Right renal cortex interstitium (tissue), 3 donors: ENCODE measurements at places on chromosomes 7 and 10. TPM values are rescaled to one million over a fixed set of nuclear protein-coding genes. Genes with fewer than 3 reads are reported as not detected.

- DNase-seq = no peak
Observed at GRCh38 chr10:19788075-19788686, 28.1 kb upstream of the PLXDC2 start.

Gene ITPRID1
- polyA plus RNA-seq = not detected

Gene NDUFA5
- 240 TPM for polyA plus RNA-seq

DNA sequence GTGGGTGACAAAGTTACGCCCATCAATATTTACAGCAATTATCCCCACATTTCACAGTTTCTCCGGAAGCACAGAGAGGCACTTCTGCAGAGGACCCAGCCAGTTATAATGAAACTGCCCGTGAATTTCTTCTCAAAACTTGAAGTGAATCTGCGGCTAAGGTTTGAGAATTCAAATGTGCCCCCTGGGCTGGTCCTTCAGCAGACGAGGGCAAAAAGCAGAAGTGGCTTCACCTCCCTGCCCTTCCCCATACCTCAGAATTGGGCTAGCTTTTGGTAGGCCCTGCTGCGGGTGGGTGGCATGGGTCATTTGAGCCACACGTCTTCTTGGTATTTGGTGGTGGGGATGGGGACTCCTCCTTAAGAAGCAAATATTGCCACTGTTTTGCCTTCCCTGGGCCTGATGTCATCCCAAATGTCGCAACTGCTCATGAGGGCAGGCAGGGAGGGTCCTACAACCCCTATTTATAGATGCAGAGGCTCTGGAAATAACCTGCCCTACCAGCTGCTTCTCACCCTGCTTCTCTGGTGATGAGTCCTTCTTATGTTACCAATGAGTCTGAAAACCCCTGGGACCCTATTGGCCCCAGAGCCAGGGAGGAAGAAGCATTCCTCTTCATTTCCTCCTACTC is 16.6 kb upstream of the WDFY4 start:
- no peak for DNase-seq

Gene EFCAB10
- 1.4 TPM for polyA plus RNA-seq

DNA sequence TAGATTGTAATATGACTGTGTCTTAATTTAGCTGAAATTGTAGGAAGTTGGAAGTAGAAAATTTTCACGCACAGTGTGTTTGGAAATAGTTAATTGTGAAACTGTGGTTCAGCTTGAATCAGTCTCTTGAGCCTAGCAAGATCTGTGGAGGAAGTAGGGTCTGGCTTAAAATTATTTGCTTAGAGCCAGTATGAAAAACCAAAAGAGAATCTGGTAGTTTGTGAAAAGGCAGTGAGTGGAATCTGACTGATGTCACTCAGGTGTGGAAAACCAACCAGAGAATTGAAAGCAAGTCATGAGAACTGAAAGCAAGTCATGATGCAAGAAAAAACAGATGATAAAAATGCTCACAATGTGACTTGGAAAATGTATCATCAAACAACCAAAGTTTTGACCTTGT is 11.5 kb downstream of the LIPJ start:
- no peak for DNase-seq

- no peak for DNase-seq
Observed at GRCh38 chr10:132098539-132099388, 33.0 kb downstream of the JAKMIP3 start.

Gene CLDN4
- 91.4 TPM for polyA plus RNA-seq

DNA sequence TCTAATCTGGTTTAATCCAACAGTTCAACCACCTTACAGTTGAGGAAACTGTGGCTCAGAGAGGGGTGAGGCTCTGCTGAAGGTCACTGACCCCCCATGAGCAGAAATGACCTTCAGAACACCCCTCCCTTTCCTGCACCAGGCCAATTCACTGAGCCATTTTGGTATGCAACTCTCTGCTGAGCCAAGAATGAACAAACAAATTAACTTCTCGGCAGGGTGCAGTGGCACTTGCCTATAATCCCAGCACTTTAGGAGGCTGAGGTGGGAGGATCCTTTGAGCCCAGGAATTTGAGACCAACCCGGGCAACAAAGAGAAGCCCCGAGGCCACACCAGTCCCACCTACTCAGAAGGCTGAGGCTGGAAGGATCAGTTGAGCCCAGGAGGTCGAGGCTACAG is 29.8 kb downstream of the PDGFA start:
- DNase-seq = no peak

DNA sequence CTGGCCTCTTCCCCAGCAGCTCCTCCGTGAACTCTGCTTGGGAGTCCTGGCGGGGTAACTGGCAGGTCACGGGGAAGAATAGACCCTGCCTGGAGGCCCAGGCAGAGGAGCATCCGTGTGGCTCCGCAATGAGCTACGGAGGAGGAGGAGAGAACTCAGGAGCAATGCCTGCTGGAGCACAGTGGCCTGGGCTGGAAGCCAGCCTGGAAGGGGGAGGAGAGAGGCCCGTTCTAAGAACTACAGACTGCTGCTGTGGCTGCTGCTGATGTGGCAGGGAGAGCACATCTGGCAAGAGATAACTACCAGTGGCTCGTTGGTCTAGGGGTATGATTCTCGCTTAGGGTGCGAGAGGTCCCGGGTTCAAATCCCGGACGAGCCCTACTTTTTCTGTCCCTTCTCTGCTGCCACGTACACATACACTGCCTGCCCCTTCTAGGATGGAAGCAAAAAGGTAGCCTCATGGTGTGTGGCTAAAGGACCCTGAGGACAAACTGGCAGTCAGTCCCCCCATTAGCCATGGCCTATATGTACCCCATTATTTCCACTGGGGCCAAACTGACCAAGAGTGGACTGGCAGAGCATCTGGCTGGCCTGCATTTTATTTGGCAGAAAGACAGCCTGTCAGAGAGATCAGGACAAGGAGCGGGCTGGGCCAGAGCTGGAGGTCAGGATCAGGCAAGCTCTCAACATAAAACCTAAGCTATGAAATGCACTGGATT is 7.7 kb upstream of the OPN1SW start:
- DNase-seq = no peak

- DNase-seq = no peak
Observed at GRCh38 chr10:787933-788651, 98.6 kb upstream of the DIP2C start.

- DNase-seq = no peak
Observed at GRCh38 chr10:24238519-24239247, 29.7 kb downstream of the KIAA1217 start.

- no peak for DNase-seq
Observed at GRCh38 chr7:17234030-17234397, 64.4 kb upstream of the AHR start.

DNA sequence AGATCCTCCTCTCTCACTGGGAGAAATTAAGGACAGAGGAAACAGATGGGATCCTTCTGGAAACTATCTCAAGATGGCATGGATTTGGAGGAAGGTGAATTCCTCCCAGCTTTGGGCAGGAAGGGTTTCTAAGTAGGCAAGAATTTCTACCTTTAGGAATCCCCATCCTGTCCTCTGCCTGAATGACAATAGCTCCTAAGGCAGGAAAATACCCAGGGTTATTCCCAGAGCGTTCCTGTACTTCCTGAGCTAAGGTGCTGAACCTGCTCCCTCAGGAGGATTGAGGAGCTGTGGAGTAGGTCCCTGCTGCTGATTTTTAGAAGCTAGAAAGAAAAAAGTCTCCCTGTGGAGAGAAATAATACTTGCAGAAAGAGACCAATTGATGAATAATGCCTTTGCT is 568 bp downstream of the MGAM2 start:
- no peak for DNase-seq

Gene MYOZ1
- polyA plus RNA-seq = 6.3 TPM

GRCh38 chr7:130452951-130453350 is 12.1 kb upstream of the CEP41 start:
- DNase-seq = no peak

Gene MEIG1
- polyA plus RNA-seq = 1.1 TPM

Gene FAM25C
- not detected for polyA plus RNA-seq

Gene CALCR
- 1.1 TPM for polyA plus RNA-seq

- DNase-seq = no peak
Observed at GRCh38 chr7:96657347-96658021, 52.2 kb downstream of the SEM1 start.

DNA sequence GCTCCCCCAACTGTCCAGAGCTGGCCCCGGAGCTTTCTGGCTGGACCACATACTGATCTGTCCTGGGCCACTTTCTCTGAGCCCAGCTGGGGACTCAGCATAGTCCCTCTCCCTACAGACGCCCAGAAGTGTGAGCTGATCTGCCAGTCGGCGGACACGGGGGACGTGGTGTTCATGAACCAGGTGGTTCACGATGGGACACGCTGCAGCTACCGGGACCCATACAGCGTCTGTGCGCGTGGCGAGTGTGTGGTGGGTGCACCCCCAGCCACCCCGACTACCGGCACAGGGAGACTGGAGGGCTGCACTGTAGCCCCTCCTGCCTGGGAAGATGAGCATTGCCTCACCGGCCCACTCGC is 41.8 kb downstream of the TBATA start:
- no peak for DNase-seq

- DNase-seq = no peak
Observed at GRCh38 chr10:25177754-25178135, 2.9 kb downstream of the GPR158 start.

GRCh38 chr7:39042670-39043069 is 65.0 kb downstream of the POU6F2 start:
- no peak for DNase-seq

- DNase-seq = no peak
Observed at GRCh38 chr7:50857804-50858489, 75.3 kb upstream of the GRB10 start.

- DNase-seq = no peak
Observed at GRCh38 chr7:13577566-13578145, 411.8 kb downstream of the ETV1 start.

- no peak for DNase-seq
Observed at GRCh38 chr7:77216181-77216845, 16.7 kb upstream of the FGL2 start.

Gene BLVRA
- polyA plus RNA-seq = 54.0 TPM

DNA sequence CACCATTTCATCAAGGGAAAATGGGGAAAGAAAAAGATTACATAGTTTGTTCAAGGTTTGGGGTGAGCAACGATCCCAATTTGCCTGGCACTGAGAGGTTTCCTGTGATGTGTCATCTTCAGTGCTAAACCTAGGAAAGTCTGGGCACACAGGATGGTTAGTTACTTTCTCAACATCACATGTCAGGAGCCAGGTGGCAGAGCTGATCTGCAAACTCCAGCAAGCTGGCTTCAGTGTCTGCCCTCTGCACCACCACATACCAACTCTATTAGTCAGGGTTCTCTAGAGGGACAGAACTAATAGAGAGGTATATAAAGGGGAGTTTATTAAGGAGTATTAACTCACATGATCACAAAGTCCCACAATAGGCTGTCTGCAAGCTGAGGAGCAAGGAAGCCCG is 11.3 kb downstream of the ADAM12 start:
- no peak for DNase-seq

- DNase-seq = no peak
Observed at GRCh38 chr10:72367301-72367960, 12.7 kb upstream of the DNAJB12 start.

Gene ASB15
- polyA plus RNA-seq = 2.0 TPM

- DNase-seq = no peak
Observed at GRCh38 chr7:73707045-73707631, 12.3 kb downstream of the STX1A start.

Gene SPAM1
- polyA plus RNA-seq = not detected

Gene AGAP6
- polyA plus RNA-seq = 13.7 TPM

- no peak for DNase-seq
Observed at GRCh38 chr7:56287429-56288138, 171.4 kb upstream of the NUPR2 start.

GRCh38 chr7:101941481-101942383 is 124.3 kb downstream of the CUX1 start:
- no peak for DNase-seq

DNA sequence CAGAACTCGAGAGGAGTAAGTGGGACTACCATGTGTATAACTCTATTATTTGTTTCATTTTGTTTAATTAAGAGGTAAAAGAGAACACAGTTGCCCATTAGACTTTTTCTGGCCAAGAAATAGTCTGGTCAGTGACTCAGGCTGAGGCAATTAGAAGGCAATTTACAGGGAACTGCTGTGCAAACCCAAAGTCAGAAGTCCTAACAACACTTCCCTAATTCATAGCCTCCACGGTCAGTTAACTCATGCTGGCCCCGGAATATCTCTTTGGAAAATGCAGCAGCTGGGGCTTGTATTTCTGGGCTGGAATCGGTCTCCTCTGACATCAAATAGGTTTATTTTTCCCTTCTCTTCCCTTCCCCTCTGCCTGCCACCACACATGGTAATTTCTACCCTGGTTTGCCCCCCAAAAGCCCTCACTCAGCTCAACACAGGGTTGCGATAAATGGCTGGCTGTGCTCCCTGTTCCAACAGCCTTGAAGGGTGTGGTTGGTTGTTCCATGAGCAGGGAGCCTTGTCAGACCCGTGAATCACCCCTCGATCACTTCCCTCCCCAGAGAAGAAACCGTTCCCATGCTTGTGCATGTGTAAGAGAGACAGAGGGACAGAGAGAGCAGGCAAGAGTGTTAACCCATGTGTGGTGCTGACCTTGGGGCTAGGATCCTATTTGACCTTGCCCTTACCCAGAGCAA is 5.3 kb downstream of the SH3PXD2A start:
- no peak for DNase-seq

Gene MBL2
- polyA plus RNA-seq = not detected

Gene CAPZA2
- polyA plus RNA-seq = 217 TPM
